ENCODE measurements at places on chromosomes 5 and 9.

GRCh38 chr5:174204535-174205313 is 159.2 kb downstream of the NSG2 start:
- DNase-seq: no peak

- DNase-seq: no peak
Observed at GRCh38 chr5:140035881-140036280, 7.2 kb downstream of the NRG2 start.

DNA sequence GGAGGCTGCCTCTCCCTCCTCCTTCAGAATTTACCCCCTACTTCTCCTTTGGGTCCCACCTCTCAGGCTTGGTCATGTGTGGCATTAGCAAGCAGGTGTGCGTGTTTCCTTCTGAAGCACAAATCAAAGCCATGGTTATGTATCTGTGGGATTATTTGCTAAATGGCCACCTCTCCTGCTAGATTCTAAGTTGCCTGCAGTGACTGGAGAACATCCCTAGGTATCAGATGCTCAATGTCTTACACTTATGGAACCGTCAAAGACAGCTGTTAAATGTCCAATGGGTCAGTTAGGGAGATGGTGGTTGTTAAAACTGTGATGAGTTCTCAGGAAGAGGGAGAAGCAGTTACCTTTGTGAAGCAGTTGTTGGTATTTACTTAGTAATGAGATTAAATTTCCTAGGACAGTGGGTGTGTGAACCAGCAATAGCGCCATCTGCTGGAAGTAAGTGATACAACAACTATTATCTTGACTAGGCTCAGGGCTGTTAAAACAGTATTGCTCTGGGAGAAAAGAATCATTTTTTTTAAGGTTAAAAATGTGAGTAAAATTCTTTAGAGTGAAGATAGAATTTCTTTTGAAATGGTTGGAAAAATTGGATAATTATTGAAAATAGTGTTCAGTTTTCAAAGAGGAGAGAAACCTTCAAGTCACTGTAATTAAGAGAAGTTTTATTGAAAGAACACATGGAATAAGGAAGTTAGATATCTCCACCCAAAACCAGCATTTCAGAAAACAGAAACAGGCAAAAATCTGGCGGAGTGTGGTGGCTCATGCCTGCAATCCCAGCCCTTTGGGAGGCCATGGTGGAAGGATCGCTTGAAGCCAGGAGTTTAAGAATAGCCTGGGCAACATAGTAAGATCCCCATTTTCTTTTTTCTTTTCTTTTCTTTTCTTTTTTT is 71.3 kb downstream of the TMC1 start:
- DNase-seq: peak; percentile 75

GRCh38 chr5:88090506-88090905 is 178.1 kb downstream of the TMEM161B start:
- no peak for DNase-seq

- no peak for DNase-seq
Observed at GRCh38 chr9:125805057-125805456, 57.9 kb downstream of the PBX3 start.

DNA sequence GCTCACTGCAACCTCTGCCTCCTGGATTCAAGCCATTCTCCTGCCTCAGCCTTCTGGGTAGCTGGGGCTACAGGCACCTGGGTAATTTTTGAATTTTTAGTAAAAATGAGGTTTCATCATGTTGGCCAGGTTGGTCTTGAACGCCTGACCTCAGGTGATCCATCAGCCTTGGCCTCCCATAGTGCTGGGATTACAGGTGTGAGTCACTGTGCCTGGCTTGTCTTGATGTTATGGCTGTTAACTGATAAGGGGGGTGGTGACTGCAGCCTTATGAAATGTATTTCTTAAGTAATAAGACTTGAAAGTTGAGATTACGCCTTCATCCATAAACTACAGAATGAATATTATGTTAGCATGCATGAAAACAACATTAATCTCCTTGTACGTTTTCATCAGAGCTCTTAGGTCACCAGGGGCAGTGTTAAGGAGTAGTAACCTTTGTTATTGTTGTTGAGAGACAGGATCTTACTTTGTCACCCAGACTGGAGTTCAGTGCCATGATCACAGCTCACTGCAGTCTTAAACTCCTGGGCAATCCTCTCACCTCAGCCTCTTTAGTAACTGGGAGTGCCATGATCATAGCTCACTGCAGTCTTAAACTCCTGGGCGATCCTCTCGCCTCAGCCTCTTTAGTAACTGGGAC is 148.3 kb downstream of the ATP10B start:
- DNase-seq: no peak

DNA sequence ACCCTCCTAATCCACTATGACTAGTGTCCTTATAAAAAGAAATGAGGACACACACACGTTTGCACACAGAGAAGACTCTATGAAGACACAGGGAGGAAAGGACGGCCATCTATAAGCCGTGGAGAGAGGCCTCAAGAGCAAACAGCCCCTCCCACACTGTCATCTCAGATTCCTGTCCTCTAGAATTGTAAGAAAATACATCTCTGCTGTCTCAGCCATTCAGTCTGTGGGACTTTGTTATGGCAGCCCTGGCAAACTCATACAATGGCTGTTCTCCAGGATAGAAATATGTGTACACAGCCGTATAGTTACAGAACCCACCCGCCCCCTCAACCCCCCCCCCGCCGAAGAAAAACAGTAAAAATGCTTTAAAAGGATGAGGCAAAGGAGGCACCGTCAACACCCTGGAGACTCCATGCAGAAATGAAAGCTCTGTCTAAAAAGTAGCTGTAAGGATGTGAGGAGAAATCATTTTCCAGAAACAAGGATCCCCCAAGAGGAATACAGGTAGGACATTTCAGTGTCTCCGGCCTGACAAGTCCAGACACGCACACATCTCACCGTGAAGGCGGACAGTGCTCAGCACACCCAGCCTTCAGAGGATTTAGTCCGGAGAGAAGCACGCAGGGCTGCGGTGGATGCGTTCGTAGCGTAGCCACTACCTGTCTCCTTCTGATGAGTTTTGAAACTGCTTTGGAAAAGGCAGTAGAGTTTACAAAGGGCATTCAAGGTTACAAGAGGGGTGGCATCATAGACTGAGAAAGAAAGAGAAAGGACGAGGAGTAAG is 110.8 kb upstream of the ERCC6L2 start:
- DNase-seq: no peak

GRCh38 chr9:98573749-98574278 is 134.9 kb downstream of the GABBR2 start:
- DNase-seq: no peak

GRCh38 chr9:87324613-87325194 is 173.0 kb upstream of the DAPK1 start:
- peak; percentile 71 for DNase-seq

DNA sequence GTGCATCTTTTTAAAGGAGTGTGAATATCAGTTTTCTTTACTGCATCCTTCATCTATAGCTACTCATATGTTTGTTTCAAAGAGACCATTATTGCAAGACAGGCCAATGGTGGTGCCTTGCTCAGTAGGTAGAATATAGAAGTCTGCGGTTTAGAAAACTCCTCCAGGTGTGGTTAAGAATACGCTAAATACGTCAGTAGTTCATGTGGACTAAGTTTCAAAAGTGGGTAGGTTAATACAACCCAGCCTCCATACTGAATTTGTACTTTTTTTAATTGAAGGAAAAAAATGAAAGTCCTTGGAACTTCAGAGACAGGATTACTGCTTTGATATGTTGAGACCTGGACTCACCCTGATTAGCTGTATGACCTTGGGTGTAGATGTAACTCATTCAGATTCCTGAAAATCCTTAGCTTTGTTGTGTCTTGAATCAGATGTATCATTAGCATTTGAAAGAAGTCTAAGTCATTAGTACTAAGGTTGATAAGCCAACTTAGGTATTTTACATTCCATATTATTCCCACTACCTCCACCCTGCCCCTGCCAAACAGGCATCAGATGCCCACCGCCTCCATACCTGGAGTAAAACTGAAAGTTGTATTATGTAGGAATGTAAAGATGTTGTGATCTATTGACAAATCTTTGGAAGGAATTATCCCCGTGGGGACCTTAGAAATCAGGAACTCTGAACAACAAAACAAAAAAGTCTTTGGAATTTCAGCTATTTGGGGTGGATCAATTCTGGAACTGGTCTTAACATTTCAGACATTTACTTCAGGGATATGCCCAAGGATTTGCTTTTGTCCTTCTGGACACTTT is 6.1 kb downstream of the BASP1 start:
- no peak for DNase-seq

- peak; percentile 38 for DNase-seq
Observed at GRCh38 chr9:36191290-36191645, 547 bp downstream of the CLTA start.

GRCh38 chr5:34632807-34633422 is 23.2 kb upstream of the RAI14 start:
- DNase-seq: no peak

- DNase-seq: no peak
Observed at GRCh38 chr9:97786341-97786740, 66.7 kb upstream of the FOXE1 start.

DNA sequence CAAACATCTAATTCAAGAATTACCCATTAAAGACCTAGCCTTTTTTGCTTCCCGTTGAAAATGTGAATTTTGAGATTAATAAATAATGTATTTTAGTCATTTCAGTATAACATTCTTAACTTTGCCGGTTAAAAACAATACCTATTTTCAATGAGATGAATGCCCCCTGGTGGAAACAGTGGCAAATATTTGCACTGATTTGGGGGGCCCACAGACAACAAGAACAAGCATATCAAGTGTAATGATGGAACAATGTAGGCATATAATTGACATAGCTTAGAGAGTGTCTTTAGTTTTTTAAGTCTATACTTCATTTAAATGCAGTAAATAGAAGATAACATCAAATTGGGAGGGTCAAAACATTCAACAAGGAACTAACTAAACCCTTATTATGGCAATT is 111.9 kb downstream of the NTRK2 start:
- DNase-seq: peak; percentile 5

- DNase-seq: peak; percentile 12
Observed at GRCh38 chr5:83538786-83539462, 67.4 kb downstream of the VCAN start.

GRCh38 chr5:57408714-57409113 is 73.9 kb downstream of the ACTBL2 start:
- no peak for DNase-seq

GRCh38 chr9:78806492-78807160 is 509.7 kb downstream of the PSAT1 start:
- DNase-seq: no peak

- DNase-seq: no peak
Observed at GRCh38 chr9:26928902-26929495, 18.0 kb downstream of the PLAA start.

DNA sequence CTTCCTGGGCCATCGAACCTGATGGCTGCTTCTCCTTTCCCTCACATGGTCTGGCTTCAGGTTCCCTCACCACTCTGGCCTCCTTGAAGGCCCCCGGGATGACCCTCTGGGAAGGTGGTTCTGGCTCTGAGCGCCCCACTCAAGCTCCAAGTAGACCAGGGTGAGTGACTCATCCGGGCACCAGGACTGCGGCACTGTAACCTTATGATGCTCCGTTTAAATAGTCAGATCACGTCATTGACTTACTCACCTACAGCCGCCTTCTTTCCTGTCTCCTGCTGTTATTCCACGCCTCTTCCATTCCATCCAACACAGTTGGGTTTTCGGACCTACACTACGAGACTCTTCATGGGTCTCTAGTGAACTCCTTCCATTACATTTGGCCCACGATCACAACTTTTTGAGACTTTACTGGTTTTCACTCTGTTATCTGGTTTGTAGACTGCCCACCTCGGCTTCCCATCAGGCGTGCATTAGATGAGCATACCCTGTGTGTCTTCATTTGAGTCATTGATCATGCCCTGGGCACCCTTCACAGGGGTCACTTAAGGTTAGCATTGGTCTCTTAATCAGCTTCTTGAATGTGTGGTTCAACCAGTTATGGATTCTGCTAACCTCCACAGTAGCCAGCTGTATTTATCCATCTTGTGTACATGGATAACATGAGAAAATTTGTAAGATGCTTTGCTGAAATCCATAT is 138.8 kb upstream of the LMX1B start:
- no peak for DNase-seq

DNA sequence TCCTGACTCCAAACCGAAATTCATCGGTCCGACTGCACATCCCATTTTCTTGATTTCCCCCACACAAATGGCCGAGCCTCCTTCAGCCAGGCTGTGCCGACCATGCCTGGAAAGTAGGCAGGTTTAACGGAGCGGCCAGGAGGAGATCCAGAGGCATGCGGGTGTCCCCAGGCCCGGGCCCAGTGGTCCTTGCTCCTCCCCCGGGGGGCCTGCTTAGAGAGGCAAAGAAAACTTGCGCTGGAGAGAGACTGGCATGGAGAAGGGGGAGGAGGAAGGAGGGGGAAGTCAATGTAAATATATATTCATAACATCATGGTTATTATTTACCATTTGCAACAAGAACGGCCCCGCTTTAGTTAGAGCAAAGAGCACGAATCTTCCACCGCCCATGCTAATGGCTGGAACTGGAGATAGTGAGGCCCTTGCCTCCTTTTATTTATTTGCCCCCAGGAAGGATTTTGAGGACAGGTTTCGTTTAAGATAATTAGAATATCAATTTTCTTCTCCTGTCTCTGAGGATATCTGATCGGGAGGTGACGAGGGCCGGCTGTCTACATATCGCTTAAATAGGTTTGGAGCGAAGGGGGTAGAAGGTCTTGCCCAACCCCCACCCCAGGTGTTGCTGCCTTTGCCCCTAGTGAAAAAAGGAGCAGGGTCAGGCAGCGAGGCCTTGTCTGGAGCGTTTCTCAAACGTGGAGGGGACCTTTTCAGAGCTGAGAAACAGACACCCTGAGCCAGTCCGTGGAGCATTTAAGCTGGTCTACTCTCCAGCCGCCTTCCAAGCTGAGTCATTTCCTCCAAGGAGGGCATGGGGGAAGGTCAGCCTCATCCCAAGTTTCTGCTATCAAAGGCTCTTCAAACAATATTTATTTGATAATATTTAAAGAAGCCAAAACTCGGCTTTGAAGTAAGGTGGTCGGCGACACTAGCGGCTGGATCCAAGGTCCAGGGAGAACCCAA is 2.5 kb downstream of the BARHL1 start:
- no peak for DNase-seq

DNA sequence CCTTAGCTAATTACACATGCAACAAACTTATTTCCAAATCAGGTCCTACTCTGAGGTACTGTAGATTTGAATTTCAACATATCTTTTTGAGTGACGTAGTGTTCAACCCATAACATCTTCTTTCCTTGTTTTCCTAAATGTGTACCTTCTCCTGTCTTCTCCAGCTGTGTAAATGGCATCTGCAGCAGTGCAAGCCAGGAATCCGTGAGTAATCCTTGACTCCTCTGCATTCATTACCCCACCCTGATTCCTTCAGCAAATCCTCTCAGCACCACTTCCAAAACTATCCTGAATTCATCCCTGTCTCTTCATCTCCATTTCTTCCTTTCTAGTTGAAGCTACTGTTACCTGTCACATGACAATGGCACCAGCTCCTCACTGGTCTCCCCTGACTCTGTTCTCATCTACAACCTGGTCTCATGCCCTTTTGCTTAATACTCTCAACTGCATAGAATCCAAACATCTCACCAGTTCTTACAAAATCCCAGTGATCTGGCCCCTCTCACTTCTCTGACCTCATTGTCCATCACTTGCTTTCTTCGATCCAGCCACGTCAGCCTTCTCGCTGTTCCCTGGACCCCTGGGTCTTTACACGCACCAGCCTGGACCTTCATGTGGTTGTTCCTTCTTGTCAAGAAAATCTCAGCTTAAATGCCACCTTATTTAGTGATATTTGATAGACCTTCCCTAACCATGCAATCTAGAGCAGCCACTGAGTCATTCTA is 14.6 kb upstream of the TRAF1 start:
- no peak for DNase-seq
